NCI-H1436 treated with DMSO at 0.1 percent for 48 hours (cell line): ENCODE measurements at places on chromosomes 3 and 15.

GRCh38 chr15:45469027-45469426 lies 53.5 kb downstream of the SLC30A4 start:
- no peak for DNase-seq

- no peak for DNase-seq
These were observed 54.3 kb upstream of the ADCY5 start for GRCh38 chr3:123503203-123503602.

- no peak for DNase-seq
These were observed 4.5 kb downstream of the CFAP44 start for GRCh38 chr3:113436809-113437208.

DNA sequence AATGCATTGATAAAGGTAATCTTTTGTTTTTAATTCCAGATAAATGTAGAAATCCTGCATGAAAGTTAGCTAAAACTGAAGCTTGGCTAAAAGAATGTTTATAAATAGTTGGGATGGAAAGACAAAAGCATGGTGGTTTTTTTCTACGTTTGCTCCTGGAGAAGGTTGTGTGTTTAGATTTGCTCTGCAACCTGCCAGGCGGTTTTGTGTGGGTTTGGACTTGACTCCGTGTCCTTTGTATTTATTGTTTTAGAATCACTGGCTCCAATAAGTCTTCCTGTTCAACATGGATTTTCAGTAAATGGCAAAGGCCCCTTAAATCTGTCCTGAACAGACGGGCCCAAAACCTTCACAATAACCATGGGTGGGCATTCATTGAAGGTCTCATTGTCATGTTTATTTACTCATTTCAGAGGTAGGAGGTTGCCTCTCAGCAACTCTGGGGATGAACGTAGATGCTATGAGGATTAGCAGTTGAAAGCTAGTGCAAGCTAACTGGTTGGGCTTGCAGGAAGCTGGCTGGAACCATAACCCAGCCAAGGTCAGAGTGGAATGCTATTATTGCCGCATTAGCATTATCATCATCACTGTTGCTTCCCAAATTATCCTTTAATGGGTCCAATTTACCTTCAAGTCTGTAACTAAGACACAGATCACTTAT lies 60.6 kb upstream of the ADAMTS9 start:
- no peak for DNase-seq

GRCh38 chr15:68930268-68931022 lies at the start of gene SPESP1:
Gene SPESP1, plus strand, starts transcription at chr15:68930525. Its CDS starts 129 bp downstream, at chr15:68930654.
- DNase-seq: no peak

GRCh38 chr15:69939513-69940440 lies 157.9 kb downstream of the TLE3 start:
- DNase-seq: no peak
